CD4-positive, alpha-beta T cell (primary cell): ENCODE measurements at places on chromosomes 6 and 20.

DNA sequence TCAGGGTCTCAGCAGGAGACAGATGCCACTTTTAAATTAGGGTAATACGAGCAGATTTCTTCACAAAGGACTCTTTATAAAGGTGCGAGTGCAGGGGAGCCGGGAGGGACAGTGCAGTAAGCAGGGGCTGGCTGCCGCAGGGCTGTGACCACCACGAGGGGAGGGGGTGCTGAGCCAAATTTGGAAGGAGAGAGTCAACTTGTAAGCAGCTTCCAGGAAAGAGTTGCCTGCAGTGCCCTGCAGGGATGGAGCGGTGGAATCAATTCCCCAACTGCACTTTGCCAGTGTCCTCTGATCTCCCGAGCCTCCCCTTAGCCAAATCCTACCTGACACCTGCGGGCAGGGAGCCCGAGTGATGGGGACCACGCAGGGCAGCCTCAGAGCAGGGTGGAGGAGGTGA, 13.9 kb upstream of the CCDC167 start:
- no peak for DNase-seq

- no peak for DNase-seq
These were observed 55.3 kb downstream of the CTCFL start for GRCh38 chr20:57469418-57470211.

- no peak for DNase-seq
These were observed 120.8 kb downstream of the BACH2 start for GRCh38 chr6:90175627-90176538.

GRCh38 chr20:21820045-21820444, 114.6 kb downstream of the PAX1 start:
- no peak for DNase-seq

- DNase-seq, result no peak
These were observed 473.1 kb downstream of the KIF16B start for GRCh38 chr20:16100111-16100510.

GRCh38 chr20:39855799-39856198, 833.2 kb downstream of the MAFB start:
- no peak for DNase-seq

DNA sequence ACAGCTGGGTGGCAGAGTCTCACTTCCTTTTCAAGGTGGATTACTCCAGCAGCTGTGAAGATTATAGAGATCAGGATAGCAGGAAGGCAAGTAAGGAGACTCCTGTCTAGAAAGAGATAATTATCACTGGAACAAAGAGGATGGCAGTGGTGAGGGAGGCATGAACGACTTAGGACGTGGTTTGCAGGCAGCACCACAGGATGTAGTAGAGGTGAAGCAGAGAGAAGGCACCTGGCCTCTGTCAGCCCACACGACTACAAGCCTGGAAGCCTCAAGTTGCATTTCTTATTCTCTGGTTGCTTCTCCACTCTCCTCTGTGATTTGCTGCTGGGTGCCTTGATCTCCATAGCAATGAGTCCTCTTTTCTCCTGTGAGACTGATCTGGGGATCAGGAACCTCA, 62.7 kb downstream of the TSHZ2 start:
- peak; percentile 26 for DNase-seq

GRCh38 chr6:30781743-30782424, 37.5 kb upstream of the IER3 start:
- DNase-seq, result no peak

DNA sequence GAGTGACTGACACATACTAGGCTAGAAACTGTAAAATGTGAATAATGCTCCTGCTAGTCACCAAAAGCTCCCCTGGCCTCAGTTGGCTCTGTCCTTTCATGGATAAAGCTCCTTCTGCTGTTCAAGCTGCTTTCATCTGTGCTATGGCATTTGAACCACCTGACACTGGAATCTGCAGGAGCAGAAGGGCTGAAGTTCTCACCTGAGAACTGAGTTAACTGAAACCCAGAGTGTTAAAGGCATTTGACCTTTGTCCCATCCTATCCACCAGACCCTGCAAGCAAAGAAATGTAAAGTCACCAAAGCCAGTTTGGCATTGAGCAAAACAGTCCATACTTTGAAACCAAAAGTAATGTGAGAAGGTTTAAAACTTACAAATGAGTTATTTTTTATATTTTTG, 77.7 kb downstream of the BMP2 start:
- DNase-seq, result no peak

DNA sequence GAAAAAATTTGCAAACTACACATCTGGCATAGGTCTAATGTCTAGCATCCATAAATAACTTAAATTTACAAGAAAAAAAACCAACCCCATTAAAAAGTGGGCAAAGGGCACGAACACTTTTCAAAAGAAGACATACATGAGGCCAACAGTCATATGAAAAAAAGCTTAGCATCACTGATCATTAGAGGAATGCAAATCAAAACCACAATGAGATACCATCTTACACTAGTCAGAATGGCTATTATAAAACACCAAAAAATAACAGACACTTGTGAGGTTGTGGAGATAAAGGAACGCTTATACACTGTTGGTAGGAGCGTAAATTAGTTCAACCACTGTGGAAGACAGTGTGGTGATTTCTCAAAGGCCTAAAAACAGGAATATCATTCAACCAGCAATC, 33.7 kb upstream of the EPB41L2 start:
- no peak for DNase-seq

DNA sequence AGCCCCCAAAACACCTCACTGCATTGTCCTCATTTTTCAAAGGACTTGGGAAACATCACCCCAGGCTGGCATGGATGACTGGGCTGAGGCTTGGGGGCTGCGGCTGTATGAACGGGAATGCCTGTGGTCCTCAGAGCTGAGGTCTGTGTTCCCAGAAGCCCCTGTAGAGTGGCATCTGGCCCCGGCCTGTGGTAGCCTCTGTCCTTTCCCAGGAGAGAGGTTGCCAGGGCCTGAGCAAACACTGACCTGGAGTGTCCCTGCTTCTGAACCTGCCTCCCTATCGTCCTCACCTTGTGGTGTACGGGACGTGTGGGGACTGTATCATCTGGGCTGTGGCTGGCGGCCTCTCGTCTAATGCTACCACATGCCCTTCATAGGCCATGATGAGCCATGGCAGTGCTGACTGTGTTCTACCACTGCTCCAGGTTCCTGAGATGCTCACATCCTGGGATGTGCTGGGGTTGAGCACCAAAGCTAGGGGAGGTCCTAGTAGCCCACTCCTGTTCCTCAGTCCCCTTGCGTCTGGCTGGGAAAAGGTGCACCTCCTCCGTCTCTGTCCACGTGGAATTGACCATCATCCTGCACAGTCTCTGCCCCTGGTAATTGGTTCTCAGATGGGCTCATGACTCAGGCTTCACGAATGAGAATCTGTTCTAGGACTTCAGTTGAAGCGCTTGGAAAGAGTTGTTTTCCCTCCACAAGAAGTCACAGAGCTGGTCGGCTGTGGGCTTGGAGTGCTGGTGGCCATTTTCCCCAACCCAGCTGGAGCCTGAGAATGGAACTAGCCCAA, 27.6 kb downstream of the PHACTR3 start:
- no peak for DNase-seq

DNA sequence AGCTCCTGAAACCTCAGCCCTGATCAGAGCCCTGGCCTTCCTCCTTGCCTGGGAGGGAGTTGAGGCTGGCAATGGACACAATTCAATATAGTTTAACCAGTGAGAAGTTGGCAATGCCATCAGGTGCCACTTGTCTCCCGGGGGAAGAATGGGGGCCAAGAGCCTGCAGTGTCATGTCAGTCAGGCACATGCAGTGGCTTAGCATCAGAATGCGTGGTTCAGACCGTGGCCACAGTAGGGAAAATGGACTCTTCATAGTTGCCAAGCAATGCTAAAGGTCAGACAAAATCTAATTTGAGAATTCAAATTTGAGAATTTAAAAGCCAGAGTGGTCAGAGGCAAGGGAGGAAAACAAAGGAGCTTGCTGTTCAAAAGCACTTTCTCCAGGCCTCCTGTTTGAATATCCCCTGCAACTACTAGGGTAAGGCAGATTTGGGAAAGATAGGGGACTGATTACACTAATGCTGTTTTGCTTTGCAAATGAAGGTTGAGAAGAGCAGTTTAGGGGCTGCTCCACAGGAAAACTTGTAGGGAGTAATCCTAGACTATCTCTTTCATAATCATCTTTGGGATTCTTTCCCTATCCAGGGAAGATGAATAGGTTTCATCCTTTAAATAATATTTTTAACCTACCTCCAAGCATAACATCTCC, 33.1 kb upstream of the CLIC5 start:
- no peak for DNase-seq

DNA sequence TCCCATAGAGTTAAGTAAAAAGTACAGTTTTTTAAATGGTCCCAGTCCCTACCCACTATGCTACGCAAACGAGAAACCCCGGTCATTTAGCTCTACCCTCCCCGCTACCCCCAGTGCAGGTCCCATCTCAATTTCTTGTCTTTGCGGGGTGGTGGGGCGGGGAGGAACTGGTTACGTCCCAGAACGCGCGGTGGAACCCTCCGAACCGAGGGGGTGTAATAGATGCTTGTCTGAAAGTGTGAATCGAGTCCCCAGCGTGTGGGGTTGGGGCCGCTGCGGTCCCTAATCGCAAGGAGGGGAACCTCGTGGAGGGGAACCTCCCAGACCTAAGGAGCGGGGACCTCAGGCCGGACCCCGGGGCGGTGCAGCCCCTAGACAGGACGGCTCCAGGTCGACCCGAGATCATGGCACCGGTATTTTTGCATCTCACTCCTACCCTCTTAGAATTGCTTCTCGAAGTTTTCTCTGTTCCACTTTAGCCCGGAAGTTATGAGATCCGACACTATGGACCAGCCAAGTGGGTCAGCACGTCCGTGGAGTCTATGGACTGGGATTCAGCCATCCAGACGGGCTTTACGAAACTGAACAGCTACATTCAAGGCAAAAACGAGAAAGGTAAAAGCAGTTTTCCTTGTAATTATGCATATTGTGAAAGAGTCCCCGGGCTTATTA, 779 bp downstream of the HEBP2 start:
- peak; percentile 3 for DNase-seq

DNA sequence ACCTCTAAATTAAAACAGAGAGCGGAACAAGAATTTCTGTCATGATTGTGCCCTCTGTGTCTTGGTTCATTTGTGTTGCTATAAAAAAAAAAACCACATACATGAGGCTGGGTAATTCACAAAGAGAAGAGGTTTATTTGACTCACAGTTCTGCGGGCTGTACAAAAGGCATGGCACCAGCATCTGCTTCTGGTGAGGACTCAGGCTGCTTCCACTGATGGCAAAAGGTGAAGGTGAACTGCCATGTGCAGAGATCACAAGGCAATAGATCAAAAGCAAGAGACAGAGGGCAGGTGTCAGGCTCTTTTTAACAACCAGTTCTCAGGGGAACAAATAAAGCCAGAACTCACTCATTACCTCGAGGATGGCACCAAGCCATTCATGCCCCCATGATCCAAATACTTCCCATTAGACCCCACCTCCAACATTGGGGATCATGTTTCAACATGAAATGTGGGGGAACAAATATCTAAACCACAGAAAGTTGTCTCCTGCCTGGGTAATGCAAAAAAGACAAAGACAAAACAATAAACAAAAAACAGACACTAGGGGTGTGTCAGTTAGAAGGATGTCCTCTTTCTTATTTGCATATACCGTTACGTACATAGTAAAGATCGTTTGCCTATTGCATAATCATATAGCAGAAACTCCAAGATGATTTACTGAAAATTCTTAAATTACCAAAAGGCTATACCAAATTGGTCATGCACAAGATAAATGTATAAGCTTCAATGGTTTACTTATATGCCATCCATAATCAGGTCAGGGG, 17.0 kb downstream of the SERPINB9 start:
- DNase-seq, result no peak

DNA sequence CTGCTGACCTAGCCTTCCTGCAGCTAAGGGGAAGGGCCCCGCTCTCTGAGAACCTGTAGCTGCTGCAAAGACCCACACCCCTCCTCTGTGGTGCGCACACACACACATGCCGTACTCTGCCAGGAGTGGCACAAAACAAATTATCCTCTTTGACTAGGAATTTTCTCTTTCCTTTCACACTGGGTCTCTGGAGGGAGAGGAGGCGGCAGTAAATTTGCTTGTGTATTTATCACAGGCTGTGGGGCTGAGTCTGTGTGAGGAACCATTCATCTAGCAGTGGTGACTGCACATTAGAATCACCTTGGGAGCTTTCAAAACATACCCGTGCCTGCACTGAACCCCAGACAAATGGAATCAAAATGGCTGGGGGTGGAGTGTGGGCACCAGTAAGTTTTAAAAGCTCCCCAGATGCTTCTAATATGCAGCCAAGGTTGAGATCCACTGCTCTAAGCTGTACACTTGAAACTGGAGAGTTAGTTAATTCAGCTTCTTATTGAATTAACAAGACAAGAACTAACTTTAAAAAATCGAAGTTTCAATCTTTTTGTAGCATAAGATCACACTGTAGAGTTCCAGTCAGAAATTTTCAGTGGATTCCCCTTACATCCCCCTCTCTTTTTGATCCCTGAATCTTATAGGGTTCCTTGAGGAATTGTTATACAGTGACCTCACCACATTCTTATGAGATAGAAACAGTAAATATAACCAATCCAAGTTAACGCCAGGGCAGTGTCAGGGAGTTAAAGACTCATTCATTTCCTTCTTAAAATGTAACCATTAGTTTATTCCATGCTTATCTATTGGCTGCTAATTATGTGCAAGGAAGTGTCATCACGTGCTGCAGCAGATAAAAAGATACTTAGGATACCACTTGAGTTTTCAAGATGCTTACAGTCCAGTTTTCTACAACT, 29.8 kb upstream of the GMDS start:
- DNase-seq, result no peak

- DNase-seq, result no peak
These were observed 43.1 kb downstream of the TM9SF4 start for GRCh38 chr20:32152421-32153155.

GRCh38 chr6:141133346-141133745, 999.4 kb upstream of the GJE1 start:
- DNase-seq, result no peak

DNA sequence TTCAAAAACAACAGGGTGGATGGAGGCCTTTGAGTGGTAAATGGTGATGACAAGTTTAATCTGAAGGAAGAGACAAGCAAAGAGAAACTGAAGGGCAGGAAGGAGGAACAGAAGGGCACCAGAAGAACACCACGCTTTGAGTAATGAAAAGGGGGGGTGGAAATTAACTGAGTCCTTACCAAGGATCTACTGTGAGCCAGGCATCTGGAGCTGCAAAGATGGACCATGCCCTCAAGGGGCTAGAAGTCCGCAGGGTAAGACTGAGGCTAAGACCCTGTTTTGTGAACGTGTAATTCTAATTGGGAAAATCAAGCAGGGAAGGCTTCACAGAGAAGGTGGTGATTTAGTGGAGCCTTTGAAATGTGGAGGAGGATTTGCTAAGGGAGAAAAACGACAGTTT, 1.6 kb downstream of the NDRG3 start:
- DNase-seq, result no peak

GRCh38 chr20:50129662-50130355, 16.9 kb upstream of the UBE2V1 start:
- DNase-seq, result no peak

- DNase-seq, result no peak
These were observed 84.3 kb upstream of the ESR1 start for GRCh38 chr6:151723152-151723551.

GRCh38 chr6:159996626-159997497, 28.0 kb downstream of the IGF2R start:
- no peak for DNase-seq
